Vagina (tissue), 2 donors: ENCODE measurements at places on chromosomes 3 and 15. TPM values are rescaled to one million over a fixed set of nuclear protein-coding genes. Genes with fewer than 3 reads are reported as not detected.

TRH gene
- total RNA-seq, result 1.2 TPM

DNA sequence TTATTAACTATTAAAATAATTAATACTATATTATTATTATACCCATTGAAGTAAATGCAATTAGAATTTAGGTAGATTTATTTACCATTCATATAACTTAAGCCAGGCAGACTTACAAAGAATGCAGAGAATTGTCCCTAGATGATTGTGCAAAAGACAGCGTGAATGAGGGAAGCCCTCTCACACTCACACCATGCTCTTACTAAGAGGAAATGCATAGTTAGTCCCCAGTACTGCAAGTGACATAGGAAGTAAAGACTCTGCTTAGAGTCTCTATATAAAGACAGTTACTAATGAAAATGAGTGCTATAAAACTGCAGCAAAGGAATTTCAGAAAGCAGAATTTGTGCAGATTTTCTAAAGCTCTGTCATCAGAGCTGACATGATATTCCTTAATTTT, 270.4 kb downstream of the ZBBX start:
- no peak overlapping the region for H3K4me3 ChIP-seq
- no peaks in the 10 kb centered on the region for H3K36me3 ChIP-seq
- DNase-seq, result no peak
- no peaks in the 10 kb centered on the region for H3K4me1 ChIP-seq

DNA sequence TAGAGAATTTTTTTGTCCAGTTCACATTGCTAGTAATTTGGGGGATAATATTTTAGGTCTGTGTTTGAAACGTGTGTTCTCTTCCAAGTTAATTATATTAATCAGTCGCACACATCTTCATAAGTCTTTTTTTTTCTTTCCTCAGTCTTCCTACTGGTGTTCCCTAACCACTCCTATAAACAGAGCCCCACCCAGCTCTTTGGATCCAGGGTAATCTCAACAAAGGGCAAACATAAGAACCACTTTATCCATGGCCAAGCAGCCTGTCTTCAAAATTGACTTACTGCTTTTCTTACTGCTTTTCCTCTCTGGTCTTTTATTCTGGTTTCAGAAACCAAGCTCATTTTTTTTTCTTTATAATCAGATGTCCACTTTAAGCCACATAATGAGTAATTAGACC, 266.8 kb upstream of the NECTIN3 start:
- no peak overlapping the region for H3K27ac ChIP-seq
- no peaks in the 10 kb centered on the region for H3K36me3 ChIP-seq
- no peak for DNase-seq
- H3K4me1 ChIP-seq, result no peaks in the 10 kb centered on the region

SUMF1 gene
- total RNA-seq, result 65.6 TPM

LYSMD4 gene
- 14.7 TPM for total RNA-seq

RETNLB gene
- total RNA-seq, result not detected

- no peaks in the 10 kb centered on the region for H3K4me1 ChIP-seq
- no peaks in the 10 kb centered on the region for H3K36me3 ChIP-seq
- H3K27me3 ChIP-seq, result no peaks in the 10 kb centered on the region
Observed at GRCh38 chr3:102059145-102059943, 210.0 kb downstream of the NFKBIZ start.

NRROS gene
- 5.4 TPM for total RNA-seq

ACTRT3 gene
- 1.7 TPM for total RNA-seq

- H3K4me3 ChIP-seq, result no peak overlapping the region
- H3K27ac ChIP-seq, result no peak overlapping the region
- no peaks in the 10 kb centered on the region for H3K36me3 ChIP-seq
- no peak for DNase-seq
- no peaks in the 10 kb centered on the region for H3K27me3 ChIP-seq
- peaks cover 67% of the 10 kb centered on the region for H3K4me1 ChIP-seq
Observed at GRCh38 chr3:100263583-100263982, 2.8 kb downstream of the TBC1D23 start.

DNA sequence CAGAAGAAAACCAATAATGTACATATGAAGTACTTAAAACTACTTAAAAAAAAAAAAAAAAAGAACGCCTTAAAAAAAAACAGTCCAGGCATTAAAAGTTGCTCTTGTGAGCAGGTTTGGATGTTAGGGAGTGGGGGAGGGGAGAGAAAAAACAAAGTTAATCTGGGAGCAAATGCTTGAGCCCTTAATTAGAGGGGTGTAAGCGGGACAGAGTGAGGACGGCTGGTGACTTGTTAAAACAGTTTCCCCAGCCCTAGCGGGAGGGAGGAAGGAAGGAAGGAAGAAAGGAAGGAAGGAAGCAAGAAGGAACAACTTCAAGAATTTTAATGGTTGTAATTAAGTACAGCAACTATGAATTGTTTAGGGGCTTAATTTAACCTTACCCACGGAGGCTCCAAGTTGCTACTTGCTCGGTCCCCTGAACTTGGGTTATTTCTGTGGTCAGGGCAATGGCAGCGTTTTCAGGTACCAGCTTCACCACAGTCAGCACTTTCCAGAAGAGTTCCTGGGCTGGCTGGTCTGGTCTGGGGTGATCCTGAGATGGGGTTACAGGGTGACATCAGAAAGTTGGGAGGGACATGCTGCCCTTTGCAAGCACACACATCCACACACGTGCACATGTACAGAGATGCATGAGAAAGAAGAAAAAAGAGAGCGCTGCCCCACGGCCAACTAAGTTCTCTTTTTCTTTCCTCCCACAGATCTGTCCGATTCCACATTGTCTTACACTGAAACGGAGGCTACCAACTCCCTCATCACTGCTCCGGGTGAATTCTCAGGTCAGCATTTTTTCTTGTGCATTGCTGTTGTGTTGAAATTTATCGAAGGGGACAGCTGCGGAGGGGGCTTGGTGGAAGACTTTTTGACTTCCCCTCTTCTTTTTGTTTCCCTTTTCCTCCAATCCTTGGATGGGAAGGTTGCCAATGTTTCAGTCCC, 14.0 kb downstream of the SMAD6 start:
- no peak overlapping the region for H3K27ac ChIP-seq
- no peak for DNase-seq
- no peak overlapping the region for H3K4me3 ChIP-seq
- H3K27me3 ChIP-seq, result no peaks in the 10 kb centered on the region
- H3K36me3 ChIP-seq, result no peaks in the 10 kb centered on the region
- peaks cover 66% of the 10 kb centered on the region for H3K4me1 ChIP-seq

GRCh38 chr3:194575484-194576210, 57.6 kb downstream of the TMEM44 start:
- no peaks in the 10 kb centered on the region for H3K36me3 ChIP-seq
- no peak overlapping the region for H3K4me3 ChIP-seq
- H3K4me1 ChIP-seq, result peaks cover 31% of the 10 kb centered on the region
- no peaks in the 10 kb centered on the region for H3K27me3 ChIP-seq
- peak overlapping the region; percentile 78 for H3K27ac ChIP-seq
- DNase-seq, result no peak

FRMD5 gene
- 0.49 TPM for total RNA-seq

DNA sequence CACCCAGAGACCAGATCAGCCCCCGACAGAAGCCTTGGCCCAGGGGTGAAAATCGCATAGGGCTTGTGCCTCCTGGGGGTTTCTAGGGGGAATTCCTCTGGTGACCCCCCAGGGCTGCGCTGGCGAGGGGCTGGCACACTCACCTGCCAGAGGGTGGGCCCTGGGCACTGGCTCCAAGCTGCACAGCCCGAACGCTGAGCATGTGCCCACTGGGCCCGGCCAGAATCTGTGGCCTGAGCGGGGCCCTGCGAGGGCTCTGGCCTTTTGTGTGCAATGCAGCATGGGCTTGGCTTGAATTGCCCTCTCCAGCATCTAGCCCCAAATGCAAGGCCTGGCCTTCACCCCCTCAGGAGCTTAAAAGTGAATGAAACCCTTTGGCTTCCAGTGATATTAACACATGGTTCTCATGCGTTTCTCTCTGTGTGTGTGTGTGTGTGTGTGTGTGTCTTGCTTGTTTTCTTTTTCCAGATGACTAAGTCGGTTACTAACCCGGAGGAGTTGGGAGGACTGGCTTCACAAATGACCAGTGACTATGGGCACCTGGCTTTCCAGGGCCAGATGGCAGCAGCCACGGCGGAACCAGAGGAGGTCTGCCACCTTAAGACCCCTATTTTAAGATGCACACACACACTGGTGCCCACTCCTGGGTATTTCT, 259.1 kb upstream of the TPM1 start:
- no peak overlapping the region for H3K4me3 ChIP-seq
- H3K27me3 ChIP-seq, result no peaks in the 10 kb centered on the region
- peaks cover 28% of the 10 kb centered on the region for H3K4me1 ChIP-seq
- no peaks in the 10 kb centered on the region for H3K36me3 ChIP-seq
- DNase-seq, result no peak

DNA sequence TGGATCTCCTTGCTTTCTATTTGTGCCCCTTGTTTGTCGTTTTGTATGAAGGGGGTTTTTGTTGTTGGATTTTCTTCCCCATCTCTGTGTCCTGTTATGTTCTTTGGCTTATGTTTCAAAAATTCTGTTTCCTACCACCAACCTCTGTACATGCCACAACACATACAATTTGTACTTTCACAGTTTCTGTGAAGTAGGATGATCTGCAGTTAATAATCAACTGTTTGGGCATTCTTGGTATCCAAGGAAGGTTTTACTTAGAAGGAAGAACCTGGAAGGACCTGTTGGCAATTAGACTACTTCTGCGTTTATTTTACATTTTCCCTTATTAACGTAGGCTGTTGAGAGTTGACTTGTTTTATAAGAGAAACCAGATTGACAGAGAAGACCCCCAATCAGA, 8.3 kb downstream of the SETD5 start:
- no peak overlapping the region for H3K27ac ChIP-seq
- no peak overlapping the region for H3K4me3 ChIP-seq
- H3K36me3 ChIP-seq, result no peaks in the 10 kb centered on the region
- no peaks in the 10 kb centered on the region for H3K27me3 ChIP-seq
- DNase-seq, result no peak

GRCh38 chr15:72740219-72740618, 43.3 kb downstream of the ADPGK start:
- no peaks in the 10 kb centered on the region for H3K4me1 ChIP-seq
- peaks cover 43% of the 10 kb centered on the region for H3K36me3 ChIP-seq
- no peaks in the 10 kb centered on the region for H3K27me3 ChIP-seq
- DNase-seq, result no peak
- H3K4me3 ChIP-seq, result no peak overlapping the region

- H3K4me1 ChIP-seq, result no peaks in the 10 kb centered on the region
- no peaks in the 10 kb centered on the region for H3K36me3 ChIP-seq
- no peak overlapping the region for H3K4me3 ChIP-seq
- no peak for DNase-seq
- H3K27me3 ChIP-seq, result no peaks in the 10 kb centered on the region
Observed at GRCh38 chr3:160174621-160175020, 50.6 kb upstream of the C3orf80 start.

FAM81A gene
- 0.49 TPM for total RNA-seq

HTR3E gene
- not detected for total RNA-seq

DNA sequence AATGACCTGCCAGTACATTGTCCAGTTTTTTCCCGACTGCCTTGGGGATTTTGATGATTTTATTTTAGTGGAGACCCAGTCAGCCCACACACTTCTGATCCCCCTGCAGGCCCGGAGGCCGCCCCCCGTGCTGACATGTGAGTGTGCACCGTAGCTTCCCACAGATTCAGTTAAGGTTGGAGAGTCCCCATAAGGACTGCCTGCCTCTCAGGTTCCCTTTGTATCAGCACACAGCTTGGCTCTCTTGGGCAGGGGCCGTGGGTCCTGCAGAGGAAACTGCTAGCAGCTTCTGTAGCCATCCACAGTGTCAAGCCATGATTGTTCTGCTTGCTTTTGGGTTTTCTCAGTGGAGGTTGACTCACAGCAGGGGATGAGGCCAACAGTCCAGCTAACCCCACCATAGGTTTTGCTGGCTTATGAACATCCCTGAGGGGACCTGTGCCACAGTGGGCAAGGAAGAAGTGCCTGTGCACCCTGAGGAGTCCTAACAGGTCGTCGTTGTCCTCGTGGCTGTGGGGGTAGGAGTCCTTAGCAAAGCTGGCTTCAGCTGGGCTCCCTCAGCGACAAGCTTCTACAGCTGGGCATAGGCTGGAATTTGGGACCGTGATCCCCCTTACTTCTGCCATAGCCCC, 46.4 kb downstream of the DLEC1 start:
- H3K4me3 ChIP-seq, result no peak overlapping the region
- H3K27me3 ChIP-seq, result no peaks in the 10 kb centered on the region
- H3K4me1 ChIP-seq, result no peaks in the 10 kb centered on the region
- H3K36me3 ChIP-seq, result no peaks in the 10 kb centered on the region
- no peak overlapping the region for H3K27ac ChIP-seq

SLC22A13 gene
- not detected for total RNA-seq

DNA sequence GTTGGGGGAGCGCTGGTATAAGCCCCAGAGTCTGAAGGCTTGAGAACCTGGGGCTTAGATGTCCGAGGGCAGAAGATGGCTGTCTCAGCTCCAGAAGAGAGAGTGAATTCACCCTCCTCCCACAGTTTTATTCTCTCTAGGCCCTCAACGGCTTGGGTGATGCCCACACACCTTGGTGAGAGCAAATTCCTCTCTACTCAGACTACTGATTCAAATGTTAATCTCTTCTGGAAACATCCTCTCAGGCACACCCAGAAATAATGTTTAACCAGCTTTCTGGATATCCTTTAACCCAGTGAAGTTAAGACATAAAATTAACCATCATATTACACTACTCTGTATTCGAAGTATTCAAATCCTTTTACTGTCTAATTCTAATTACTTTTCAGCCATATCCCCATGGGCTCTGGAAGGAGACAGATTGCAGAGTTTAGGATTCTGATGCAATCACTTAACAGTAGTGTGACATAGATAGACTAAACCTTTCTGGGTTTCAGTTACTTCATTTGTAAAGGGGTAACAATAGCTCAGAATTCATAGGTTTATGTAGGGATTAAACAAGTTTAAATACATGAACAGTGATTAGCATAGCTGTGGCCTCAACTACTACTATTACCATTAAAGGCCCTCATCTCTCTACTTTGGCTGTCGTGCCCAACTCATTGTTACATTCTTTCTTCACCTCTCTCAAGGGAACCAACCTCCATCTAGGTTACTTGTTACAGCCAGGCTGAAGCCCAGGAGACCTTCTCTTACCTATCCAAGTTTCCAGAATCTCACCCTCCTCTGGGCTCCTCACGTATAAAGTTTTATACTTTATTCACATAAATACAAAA, 25.7 kb upstream of the ANO10 start:
- no peaks in the 10 kb centered on the region for H3K27me3 ChIP-seq
- no peaks in the 10 kb centered on the region for H3K4me1 ChIP-seq
- no peaks in the 10 kb centered on the region for H3K36me3 ChIP-seq
- H3K4me3 ChIP-seq, result no peak overlapping the region

- H3K4me1 ChIP-seq, result peaks cover 62% of the 10 kb centered on the region
- no peak overlapping the region for H3K4me3 ChIP-seq
- H3K36me3 ChIP-seq, result no peaks in the 10 kb centered on the region
- no peaks in the 10 kb centered on the region for H3K27me3 ChIP-seq
- DNase-seq, result no peak
Observed at GRCh38 chr3:45981346-45982074, 14.1 kb downstream of the FYCO1 start.

- no peaks in the 10 kb centered on the region for H3K36me3 ChIP-seq
- H3K4me1 ChIP-seq, result peaks cover 9% of the 10 kb centered on the region
- no peak for DNase-seq
- no peaks in the 10 kb centered on the region for H3K27me3 ChIP-seq
- H3K4me3 ChIP-seq, result no peak overlapping the region
- H3K27ac ChIP-seq, result no peak overlapping the region
Observed at GRCh38 chr3:55854494-55854893, 367.4 kb upstream of the WNT5A start.
